Activated CD4-positive, alpha-beta memory T cell treated with anti-CD3 and anti-CD28 coated beads, Interleukin-2, amount 10 ng/mL, durations not matched to agents 7 days and 5 days (primary cell): ENCODE measurements at places on chromosomes 2 and 18. TPM values are rescaled to one million over a fixed set of nuclear protein-coding genes. Genes with fewer than 3 reads are reported as not detected.

DNA sequence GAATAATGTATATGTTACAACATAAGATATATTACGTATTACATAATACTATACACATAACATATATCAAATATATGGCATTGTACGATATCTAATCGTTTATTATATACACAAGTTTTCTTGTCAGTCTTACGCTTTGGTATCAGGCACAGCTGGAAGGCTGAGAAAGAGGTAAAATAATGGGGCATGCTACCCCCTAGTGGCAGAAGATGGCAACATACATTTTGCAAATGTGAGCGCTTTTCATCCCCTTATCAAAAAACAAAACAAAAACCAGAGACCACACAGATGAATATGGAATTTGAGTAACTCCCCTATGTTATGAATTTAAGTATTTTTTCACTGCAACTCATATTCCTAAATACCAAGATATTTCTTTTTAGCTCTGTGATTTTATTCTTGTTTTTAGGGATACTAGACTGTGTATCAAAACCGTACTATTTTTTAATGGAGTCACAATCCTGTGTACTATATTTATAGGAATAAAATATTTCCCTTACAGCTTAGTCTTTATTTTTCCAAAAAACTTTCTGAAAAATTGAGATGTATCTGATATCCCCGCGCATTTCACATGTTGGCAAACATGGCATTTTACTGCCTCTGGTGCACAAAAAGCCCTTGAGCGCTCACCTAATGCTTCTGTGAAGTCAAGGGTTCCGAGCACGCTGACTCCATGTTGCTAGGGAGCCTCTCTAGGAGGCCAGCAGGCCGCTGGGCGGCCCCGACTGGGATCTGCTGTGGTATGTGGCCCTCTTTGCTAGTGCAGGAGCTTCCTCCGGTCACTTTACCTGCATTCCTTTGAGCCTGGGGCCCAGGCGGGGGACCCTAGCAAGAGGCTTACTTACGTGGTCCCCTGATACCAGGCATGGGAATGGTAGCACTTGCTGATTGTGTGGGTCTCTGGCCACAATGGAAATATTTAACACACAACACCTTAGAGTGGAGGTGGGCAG lies 62.5 kb downstream of the SLC4A3 start:
- peak; percentile 39 for DNase-seq

- DNase-seq, result no peak
These were observed 33.6 kb downstream of the PLEKHA3 start for GRCh38 chr2:178513876-178514275.

- DNase-seq, result no peak
These were observed 74.6 kb downstream of the MEP1B start for GRCh38 chr18:32264401-32264800.

GRCh38 chr2:188292348-188293239 lies 920 bp downstream of the GULP1 start:
- DNase-seq, result no peak

The BOLL gene
- not detected for total RNA-seq

The ALPI gene
- total RNA-seq, result not detected

- DNase-seq, result no peak
These were observed 301.3 kb upstream of the SKOR2 start for GRCh38 chr18:47552783-47553182.

The SCN3A gene
- not detected for total RNA-seq

The DAPL1 gene
- not detected for total RNA-seq

GRCh38 chr2:26934985-26935384 lies 35.5 kb upstream of the MAPRE3 start:
- DNase-seq, result no peak

DNA sequence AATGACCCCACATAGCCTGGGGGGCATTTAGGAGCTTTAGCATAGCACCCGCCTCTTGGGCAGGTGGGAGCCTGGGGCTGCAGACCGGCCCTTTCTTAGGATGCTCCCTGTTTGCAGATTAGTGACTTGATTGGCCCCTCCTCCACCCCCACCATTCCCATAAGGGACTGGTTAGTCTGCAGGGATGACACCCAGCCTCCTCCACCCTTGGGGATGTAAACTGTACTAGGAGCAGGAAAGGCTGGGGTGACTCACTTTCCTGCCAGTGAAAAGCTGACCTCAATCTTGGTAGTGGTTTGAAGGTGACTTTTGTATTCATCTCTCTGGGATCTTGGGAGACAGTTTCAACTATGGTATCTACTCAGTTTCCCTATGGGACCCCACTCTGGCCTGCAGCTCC lies 24.2 kb downstream of the CTIF start:
- DNase-seq, result no peak

The CNTNAP5 gene
- not detected for total RNA-seq

The CDH2 gene
- not detected for total RNA-seq

DNA sequence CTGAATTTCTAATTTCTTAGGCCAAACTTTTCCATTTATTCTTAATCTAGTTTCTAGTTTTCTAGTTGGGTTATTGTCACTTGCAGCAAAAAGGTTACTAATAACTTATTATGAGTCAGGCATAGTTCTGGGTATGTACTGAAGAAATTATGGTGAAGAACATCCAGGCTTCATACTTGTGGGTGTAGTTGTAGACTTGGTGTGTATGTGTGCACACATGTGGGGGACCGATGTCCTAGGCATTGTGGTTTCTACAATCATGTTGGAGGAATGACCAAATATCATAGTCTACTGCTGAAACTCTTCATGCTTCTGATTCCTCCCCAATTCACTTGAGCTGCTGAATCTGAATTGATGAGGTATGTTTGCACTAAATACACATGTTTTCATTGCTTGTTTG lies 141.2 kb downstream of the PMAIP1 start:
- DNase-seq, result no peak

DNA sequence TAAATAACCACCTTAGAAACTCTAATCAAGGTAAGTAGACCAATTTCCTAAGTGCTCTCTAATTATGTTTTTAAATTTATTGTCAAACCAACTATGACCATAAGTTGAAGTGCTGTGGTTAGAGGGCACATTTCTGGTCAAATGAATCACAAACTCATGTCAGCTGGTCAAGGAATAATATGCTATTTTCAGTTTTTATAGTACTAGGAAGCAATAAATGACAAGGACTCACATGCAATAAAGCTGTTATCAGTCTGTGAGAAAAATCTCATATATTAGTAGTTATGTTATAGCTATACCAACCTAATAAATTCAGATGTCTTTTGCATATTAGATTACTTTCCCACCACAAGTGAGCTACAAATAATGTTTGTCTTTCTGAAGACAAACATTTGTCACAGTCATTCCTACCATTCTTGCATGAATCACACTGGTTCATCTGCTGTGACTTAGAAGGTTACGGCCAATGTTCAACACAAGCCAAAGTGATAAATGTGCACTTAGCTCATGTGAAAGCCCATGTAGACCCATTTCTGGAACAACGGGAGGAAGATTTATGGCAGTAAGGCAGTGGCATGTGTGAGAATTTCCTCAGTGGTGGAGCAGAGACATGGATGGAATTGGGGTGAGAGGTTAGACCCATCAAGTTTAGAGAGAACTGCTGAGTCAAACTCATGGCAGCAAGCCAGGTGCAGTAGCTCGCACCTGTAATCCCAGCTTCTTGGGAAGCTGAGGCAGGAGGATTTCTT lies 27.4 kb upstream of the CCNYL1 start:
- DNase-seq, result no peak

DNA sequence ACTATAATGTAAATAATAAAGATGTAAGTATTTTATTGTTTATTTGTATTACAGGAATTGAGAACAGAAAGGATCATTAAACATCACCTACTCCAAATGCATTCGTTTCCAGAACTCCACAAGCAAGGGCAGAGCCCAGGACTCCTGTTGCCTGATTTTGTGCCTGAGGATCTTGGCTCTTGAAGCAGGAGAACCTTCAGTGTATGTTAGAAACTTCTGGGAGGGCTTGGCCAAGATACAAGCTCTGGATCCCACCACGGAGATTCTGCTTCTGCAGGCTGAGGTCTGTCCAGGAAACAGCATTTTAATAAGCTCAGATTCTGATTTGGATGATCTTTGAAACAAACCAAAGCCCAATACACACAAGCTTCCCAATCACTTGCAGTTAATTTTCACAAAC lies 142.4 kb upstream of the SOX11 start:
- no peak for DNase-seq

DNA sequence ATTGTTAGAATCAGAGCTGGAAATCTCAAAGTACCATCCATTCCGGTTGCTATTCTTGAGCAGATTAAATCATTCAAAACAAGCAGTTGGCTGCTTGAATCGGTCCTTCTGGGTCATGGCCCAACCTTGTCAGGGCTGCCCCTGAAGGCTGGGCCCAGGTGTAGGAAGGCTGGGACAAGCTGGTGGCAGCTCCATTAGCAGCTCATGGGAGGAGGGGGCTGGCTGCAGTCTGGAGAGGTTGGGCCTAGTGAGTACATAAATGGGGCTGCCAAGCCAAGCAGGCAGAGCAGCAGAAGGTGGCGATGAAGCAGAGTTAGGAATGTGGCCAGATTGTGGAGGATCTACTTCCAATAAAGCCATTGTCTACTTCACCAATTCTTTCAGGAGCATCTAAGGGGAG lies 81.4 kb downstream of the ADCYAP1 start:
- DNase-seq, result no peak

- DNase-seq, result peak; percentile 69
These were observed 626 bp downstream of the CAPN10 start for GRCh38 chr2:240586919-240587800.

- no peak for DNase-seq
These were observed 5.0 kb upstream of the APCDD1 start for GRCh38 chr18:10449396-10449795.

The RRM2 gene
- total RNA-seq, result 570 TPM

DNA sequence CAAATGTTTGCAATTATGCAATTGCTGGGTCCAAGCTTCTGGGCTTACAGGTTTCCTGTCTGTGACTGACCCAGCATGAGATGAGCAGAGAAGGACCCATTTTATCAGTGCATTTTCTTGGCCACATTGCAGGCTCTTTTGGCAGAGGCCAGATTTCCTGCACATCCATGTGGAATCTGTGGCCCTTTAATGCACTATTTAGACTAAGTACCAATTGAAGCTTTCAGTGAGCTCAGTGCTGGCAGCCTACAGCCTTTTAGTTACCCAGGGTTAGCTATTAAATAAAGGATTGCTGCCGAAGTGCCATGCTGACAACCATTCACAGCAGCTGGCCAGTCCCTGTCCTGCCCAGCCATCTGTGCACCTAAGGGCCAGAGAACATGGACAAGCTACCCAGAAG lies 165.0 kb downstream of the ANKRD30B start:
- no peak for DNase-seq

DNA sequence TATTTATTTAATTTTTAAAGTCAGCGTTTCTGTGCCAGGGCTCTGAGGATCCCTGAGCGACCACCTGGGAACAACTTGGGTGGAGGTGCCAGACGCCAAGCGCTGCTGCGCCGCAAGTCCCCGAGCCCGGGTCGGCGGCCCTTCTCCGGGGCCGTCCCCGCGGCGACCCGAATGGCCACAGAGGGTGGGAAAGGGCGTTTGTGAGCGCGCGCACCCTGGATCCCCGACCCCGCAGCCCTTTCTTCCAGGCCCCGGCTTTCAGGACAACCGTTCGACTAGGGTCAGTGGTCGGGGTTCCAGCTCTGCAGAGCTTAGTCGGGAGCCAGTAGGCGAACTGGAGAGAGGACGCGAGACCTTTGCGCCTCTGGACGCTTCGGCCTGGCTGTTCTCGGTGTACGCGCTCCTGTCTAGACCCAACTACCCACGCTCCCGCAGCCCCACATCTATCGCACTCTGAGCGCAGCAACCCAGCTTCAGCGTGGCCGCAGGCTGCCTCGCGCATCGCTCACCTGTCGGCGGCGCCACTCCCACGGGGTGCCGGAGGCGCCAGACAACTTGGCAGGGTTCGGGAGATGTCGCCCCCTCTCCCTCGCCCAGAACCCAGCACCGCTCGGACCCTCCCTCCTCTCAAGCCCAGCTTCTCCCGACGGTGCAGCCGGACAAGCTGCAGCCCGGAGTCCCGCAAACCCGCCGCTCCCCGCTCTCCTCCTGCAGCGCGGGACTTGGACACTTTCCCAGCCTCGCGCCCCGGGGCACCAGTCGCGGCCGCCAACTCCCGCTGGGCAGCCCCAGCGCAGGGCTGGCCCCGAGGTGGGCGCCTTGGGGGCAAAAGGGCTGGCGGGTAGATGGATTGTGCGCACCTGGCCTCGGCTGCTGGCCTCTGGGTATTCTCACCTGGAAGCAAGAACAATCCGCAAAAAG lies 758 bp downstream of the LYPD1 start:
- DNase-seq, result no peak

- DNase-seq, result no peak
These were observed 165.1 kb downstream of the DTNA start for GRCh38 chr18:34875150-34875549.

- no peak for DNase-seq
These were observed 675.6 kb upstream of the VRK2 start for GRCh38 chr2:57370882-57371585.

- DNase-seq, result no peak
These were observed 36.9 kb upstream of the TANC1 start for GRCh38 chr2:158931572-158931971.

The GRB14 gene
- total RNA-seq, result not detected

The ST6GAL2 gene
- not detected for total RNA-seq

GRCh38 chr2:120875431-120875830 lies 139.8 kb downstream of the GLI2 start:
- DNase-seq, result no peak

The IL1R2 gene
- total RNA-seq, result 0.88 TPM

- DNase-seq, result no peak
These were observed 89.0 kb downstream of the MTCL1 start for GRCh38 chr18:8794156-8794933.

The PRKAG3 gene
- total RNA-seq, result not detected

DNA sequence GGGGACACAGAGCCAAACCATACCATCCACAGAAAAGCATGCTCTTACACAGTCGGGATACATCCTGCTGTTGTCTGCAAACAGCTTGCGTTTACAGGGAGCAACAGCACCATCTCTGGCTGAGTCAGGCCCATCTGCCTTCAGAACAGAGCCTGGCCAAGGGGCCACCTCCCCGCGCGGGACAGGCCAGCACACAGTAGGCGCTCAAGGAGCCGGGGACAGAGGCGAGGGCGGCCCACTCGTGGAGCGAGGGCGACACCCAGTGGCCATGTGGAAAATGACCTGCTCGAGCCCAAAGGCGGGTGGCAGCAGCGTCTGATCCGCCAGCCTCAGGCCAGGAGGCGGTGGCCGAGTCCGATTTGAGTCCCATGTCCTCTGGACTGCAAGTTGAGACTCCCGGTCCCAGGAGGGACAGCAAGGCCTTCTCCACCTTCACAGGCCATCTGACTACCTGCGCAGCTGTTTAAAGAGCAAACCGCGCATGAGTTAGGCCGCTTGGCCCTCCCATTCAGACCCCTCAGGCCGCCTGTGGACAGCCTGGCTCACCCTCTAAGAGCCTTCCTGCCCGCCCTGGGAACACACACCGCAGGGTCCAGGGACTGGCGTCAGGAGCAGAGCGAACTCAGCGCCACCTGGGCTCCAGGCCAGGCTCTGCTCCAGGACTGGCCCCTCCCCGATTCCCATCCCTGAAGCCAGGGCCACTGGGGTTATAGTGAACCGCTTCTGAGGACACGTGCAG lies 38.3 kb downstream of the TTC32 start:
- peak; percentile 69 for DNase-seq

GRCh38 chr2:144583741-144584453 lies 64.0 kb upstream of the ZEB2 start:
- DNase-seq, result no peak

- no peak for DNase-seq
These were observed 40.6 kb upstream of the DSC1 start for GRCh38 chr18:31203096-31203793.

- no peak for DNase-seq
These were observed 13.0 kb downstream of the KANSL1L start for GRCh38 chr2:210158236-210158635.

The UNC80 gene
- total RNA-seq, result not detected

The HOXD11 gene
- not detected for total RNA-seq
